NCI-H1417 (cell line): ENCODE measurements at places on chromosomes 7 and 10.

DNA sequence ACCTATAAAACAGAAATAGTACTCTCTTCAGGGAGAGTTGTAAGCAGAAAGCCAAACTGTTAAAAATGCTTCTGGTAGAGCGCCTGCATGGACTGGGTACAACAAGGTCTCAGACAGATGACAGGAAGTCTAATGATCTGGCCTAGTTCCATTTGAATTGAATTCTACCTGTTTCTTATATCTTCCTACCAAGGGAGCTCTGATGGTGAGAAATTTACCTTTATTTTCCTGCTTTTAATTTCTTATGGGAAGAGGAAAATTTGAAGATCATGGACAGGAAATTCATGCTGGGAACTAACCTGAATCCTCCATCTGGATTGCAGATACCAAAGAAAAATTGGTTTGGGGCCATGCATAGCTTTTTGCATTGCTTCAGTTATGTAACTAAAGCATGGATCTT is 63.3 kb downstream of the BMPER start:
- no peak for DNase-seq

GRCh38 chr7:18457832-18458231 is 37.7 kb upstream of the HDAC9 start:
- DNase-seq = peak; percentile 79

DNA sequence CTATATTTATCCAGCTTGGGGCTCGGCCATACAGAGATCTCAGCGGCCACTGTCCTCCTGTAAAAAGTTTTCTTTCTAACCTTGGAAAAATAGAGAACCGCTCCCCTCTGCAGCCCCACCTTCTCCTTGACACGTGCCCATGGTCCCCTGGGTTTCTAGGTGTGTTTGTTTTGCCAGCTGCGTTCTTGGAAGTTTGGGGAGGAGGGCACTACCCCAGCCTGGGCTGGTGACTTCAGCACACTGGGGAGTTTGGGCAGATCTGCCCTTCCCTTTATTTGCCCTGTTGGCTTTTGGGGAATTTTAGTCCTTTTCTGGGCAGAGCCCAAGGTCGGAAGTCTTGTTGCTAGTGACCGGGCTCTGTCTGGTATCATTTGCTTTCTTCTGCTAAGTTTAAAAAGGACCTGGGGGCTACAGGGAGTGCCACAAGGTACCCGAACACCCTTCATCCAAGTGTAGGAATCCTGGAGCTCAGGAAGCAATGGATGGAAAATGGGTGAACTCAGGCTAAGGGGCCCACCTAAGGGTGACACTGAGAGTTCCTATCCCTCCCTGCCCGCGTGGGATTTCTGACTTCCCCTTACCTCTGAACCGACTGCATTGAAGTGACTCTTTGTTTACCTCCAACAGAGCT is 1.7 kb downstream of the ADAMTS14 start:
- DNase-seq = no peak

DNA sequence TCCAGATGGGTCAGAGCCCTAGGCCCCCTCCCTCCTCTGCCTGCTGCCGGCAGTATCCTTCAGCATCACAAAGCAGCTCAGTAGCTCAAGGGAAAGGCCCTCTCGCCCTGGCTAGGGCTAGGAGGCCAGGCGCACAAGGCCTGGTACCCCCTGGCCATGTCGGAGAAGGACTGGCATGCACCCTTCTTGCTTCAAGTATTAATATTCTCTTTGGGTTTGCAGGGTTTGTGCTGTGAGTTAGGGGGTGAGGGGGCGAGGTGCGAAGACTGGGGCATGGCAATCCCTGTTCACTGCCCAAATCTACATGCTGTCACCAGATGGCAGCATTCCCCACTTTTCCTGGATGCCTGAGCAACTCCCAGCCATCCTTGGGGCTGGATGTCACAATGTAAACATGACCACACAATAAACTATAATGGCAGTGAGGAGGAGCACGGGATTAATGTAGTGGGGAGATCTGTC is 105.2 kb downstream of the NEURL1 start:
- peak; percentile 84 for DNase-seq

DNA sequence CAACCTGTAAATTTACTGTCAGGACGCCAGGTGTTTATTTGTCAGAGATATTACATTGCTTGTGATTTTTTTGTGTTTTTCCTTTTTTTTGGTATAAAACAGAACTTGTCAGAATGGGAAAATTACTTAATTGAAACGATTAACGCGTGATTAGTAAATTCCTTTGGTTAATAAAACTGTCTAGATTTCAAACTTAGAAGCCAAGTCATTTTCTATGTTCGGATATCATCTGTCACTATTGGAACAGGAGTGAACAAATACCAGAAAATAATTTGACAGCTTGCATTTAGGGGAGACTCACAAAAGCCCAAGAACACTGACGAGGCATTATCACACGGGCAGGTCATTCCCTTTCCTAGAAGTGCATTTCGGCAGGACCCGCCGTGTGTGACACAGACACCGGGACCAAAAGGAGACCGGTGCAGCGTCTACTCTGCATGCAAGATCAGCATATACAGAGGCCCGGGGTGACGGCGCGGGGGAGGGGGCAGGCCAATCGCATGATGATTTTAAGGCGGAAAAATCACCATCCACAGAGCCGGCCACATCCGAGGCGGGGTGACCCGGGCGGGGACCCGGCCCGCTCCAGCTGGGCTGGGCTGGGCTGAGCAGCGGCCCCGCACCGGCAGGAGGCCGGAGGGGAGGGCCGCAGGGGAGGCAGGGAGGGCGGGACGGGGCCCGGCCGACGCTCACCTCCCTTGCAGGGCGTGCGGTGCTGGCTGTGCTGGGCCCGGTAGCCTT is 841 bp downstream of the GLUD1 start:
- peak; percentile 57 for DNase-seq

DNA sequence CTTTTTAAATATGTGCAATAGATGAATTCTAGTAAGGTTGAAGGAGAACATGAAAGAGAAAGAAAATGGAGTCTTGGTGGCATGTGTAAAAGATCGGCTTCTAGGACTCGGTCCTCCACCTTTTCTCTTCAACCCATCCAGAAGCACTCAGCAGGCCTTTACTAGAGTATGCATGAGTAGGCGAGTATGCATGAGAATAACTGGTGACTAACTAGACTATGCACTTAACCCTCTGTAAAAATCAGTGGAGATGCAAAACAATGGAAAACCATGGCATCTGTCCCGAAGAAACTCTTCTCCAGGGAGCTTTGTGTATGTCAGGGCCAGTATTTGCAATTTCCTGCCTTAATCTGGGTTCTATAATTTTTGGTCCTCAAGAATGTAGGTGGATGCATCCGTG is 40.0 kb upstream of the GRB10 start:
- no peak for DNase-seq

DNA sequence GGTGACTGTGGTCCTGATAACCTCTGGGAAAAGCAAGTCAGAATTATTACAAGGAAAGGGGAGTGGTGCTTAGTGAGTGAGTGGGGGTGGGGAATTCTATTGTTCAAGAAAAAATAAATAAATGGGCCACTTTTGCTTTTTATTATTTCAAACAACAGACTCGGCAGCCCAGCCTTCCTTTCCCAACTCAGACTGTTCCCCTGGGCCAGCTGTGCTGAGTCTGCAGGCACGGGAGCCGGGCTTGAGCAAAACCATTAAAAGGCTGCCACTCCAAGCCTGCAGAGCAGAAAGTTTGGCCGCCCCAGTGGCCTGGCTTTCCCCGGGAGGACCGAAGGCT is 90.0 kb downstream of the PLXNA4 start:
- DNase-seq = no peak

- no peak for DNase-seq
These were observed 66.3 kb downstream of the TACC2 start for GRCh38 chr10:122055252-122055651.

- no peak for DNase-seq
These were observed 14.6 kb downstream of the GATA3 start for GRCh38 chr10:8069108-8069507.

DNA sequence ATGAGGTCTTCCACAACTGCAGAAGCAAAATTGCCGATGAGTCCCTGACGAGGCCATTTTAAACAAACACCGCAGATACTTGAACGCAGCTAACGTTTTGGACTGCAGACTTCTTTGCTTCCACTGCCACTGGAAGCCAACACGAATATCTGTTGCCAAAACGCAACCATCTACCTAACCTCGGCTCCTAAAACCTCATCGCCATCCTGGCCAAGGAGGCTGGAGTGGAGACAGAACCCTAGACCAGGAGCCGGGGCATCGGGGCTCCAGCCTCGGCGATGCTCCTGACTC is 493 bp downstream of the WDR91 start:
- DNase-seq = no peak

- DNase-seq = no peak
These were observed 42.3 kb upstream of the SGCE start for GRCh38 chr7:94698275-94698674.

- DNase-seq = no peak
These were observed 266.6 kb upstream of the GNAI1 start for GRCh38 chr7:79868010-79868409.

GRCh38 chr7:96097835-96098234 is 224.1 kb downstream of the SLC25A13 start:
- DNase-seq = no peak

DNA sequence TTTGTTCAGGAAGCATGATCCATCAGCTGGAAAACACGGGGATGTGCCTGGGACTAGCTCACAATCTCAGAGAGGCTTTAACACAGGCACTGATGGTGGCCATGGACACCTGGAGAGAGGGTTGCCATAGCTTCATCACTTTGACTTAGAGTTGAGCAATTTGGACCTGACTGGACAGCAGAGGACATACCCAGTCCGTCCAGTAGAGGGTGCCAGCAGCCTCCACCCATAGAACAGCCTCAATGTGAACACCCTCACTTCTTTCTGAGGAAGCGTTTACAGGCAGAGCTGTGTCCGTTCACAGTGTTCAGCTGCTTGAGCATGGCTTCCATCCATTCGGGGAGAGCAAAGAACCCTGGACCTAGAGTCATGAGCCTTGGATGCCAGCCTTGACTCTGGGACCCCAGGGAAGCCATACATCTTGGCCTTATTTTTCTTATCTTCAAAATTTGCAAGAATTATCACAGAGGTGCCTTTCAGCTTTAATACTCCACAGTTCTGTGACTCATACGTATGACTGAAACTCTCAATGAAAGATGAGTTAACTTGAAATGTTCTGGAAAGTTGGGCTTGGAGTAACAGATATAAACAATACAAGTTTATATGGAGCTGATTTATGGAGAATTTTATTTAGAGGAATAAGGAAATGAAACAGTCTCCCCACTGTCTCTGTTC is 302.9 kb upstream of the PODXL start:
- peak; percentile 35 for DNase-seq

DNA sequence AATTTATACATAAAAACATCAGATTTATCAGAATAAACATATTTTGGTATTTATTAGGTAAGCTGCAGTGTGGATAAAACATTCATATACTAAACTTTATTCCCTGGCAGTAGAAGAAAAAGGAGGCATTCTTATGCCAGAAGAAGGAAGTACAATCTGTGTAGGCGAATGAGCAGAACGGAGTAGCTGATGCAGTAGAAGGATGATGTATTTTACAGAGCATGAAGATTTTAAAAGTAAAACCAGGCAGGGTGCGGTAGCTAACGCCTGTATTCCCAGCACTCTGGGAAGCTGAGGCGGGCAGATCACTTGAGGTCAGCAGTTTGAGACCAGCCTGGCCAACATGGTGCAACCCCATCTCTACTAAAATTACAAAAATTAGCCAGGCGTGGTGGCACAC is 294.9 kb upstream of the MKLN1 start:
- no peak for DNase-seq

- peak; percentile 66 for DNase-seq
These were observed 3.5 kb upstream of the GNGT1 start for GRCh38 chr7:93902777-93903423.

DNA sequence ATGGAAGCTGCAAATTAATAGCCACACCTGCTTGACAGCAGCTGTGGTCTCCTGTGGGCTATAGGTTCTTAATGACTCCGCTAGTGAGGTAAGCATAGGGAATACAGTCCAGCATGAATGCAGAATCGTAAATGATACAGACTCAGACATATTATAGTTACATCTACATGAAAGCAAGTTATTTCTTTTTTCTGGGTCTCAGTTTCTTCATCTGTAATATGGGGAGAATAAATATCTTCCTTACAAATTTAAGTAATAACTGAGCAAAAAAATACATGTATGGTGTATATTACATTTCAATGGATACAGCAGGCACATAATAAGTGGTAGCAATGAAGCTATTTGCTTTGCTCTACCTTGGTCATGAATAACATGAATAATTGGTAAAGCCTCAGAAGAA is 245.9 kb upstream of the RHOBTB1 start:
- DNase-seq = no peak

DNA sequence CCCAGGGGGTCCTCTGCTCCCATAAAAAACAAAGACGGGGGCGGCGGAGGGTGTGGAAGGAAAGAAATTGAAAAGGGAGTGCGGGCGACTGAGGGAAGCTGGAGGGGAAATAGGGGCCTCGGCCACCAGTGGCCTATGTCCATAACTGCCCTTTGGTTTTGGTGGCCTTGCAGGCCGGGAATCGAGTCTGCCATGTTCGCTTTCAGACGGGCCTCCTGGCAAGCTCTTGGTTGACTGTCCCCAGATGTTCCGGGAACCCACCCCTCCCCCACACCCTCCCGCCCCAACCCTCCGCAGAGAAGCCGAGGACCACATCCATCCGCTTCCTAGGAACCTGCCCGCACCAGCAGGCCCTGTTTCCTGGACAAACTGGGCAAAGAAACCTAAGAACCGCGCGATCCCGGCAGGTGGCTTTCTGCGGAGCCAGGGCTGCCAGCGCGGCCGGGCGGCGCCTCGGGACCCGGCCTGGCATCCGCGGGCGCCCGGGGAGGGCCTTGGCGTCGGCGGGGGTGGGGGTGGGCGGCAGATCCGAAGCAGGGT is 20.0 kb upstream of the GATA3 start:
- DNase-seq = no peak

DNA sequence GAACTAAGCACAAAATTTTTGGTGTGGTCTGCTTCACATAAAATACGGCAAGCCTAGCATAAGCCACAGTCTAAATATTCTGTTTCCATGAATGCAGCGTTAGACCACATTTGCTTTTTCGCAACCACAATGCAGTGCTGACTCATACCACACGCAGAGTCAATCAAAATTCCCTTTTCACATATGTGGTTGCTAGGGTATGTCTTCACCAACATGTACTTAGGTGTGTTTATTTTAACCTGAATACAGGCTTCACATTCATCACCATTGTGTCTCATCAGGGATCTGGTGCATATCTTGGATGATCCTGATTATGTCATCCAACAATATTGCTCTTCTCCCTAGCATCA is 90.8 kb downstream of the CHN2 start:
- peak; percentile 77 for DNase-seq

DNA sequence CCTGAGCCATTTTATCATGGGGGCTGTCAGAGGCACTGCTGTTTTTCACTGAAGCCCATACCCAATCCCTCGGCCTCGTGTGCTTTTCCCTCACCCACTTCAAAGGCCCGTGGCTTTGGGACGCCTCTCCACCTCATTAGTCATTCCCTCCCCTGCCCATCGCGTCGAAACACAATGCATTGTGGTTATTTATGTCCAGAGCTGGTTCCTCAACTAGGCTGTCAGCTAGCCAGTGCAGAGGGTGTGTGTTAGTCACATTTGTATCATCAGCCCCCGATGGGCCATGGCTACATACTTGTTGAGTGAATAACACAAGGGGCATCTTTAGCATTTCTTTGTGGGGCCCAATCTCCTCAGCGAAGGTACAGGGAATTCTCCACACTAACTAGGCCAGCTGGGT is 3.8 kb upstream of the CRCP start:
- DNase-seq = no peak
